Stimulated activated CD4-positive, alpha-beta T cell treated with anti-CD3 and anti-CD28 coated beads, Interleukin-12 subunit alpha, Interleukin-12 subunit beta, amount 100 ng/mL, for 4 hours (primary cell): ENCODE measurements at places on chromosomes 6 and 20.

DNA sequence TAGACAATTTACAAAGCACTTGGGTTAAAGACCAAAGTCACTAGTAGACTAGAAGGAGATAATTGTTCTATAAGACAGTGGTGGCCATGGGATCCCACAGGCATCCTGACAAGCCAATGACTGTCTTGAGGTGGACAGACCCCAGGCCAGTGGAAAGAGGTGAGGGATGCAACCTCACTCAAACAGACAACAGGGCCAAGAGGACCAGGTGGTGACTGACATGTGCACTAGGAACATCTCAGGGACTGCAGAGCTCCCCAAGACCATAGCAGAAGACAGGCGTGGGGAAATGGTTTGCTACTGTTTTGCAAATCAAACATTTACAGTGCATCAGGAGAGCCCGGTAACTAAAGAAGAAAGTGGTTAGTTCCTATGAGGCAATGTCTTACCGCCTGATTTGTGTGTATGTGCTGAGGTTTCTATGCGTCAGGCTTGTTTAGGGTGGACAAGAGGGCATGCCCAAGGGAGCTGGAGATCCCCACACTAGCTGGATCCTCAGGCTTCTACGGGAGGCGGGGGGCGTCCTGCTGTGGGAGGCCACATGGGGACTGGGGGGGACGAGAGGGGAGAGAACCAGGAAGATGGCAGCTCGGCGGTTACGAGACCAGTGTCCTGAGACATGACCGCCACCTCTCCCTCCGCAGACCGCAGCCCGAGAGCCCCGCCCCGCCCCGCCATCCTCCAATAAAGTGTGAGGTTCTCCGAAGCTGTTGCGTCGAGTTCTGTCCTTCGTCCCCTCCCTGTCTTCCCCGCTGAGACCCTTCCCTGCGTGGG, 623 bp upstream of the MRPS26 start:
- DNase-seq, result peak; percentile 55

- DNase-seq, result no peak
Observed at GRCh38 chr6:14317387-14317970, 199.9 kb downstream of the CD83 start.

GRCh38 chr6:167045828-167046580, 46.8 kb downstream of the CEP43 start:
- no peak for DNase-seq

- DNase-seq, result no peak
Observed at GRCh38 chr6:150899231-150899630, 33.7 kb downstream of the MTHFD1L start.

DNA sequence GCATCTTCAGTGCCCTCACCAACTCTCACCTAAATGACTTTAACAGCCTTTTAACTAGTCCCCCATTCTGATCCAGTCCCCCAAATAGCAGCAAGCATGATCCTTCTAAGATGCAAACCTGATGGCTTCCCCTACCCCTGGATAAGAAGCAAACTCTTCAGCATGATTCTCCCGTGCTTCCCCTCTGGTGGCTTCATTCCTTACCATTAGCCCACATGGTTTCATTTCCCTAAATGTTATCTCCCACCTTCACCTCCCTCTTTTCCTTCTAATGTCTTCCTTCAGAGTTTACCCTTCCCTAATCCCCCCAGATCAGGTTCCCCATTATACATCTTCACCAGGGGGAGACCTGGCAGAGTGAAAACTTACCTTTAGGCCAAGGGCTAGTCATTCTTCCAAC, 4.0 kb upstream of the RAB5IF start:
- DNase-seq, result no peak

DNA sequence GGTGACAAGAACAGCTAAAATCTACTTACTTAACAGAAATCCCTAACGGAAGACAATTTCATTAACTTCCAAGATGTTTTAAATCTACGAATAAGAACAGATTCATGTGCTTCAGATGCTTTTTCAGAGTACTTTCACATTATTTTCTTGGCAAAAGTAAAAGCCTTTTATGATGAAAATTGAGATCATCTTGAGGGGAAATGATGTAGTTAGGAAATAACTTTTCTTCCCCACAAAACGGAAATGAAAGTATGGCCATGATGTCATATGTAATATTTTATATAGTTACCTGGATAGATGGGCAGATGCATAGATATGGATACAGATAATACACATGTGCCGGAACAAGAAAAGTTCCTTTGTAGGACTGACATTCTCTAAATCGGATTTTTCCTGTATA, 32.8 kb downstream of the SASH1 start:
- DNase-seq, result no peak

DNA sequence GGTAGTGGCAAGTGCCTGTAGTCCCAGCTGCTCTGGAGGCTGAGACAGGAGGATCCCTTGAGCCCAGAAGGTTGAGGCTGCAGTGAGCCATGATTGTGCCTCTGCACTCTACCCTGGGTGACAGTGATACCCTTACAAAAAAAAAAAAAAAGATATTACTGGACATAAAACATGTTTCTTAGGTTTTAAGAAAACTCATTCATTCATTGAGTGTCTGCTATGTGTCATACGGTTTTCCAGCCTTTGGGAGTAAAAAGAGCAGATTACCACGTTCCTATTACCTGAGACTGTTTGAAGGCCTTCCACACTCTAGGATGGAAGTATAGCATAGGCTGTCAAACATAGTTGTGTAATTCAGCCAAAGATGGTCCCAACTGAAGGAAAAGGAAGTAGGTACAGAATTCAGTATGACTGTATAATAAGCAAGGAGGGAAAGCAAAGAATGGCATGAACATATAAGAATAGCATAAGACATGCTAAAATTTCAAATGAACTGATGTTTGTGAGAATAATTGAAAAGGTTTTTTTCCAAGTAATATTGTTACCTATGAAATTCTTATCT, 22.0 kb downstream of the STXBP5 start:
- DNase-seq, result no peak

- no peak for DNase-seq
Observed at GRCh38 chr20:41405436-41405835, 38.8 kb upstream of the EMILIN3 start.

DNA sequence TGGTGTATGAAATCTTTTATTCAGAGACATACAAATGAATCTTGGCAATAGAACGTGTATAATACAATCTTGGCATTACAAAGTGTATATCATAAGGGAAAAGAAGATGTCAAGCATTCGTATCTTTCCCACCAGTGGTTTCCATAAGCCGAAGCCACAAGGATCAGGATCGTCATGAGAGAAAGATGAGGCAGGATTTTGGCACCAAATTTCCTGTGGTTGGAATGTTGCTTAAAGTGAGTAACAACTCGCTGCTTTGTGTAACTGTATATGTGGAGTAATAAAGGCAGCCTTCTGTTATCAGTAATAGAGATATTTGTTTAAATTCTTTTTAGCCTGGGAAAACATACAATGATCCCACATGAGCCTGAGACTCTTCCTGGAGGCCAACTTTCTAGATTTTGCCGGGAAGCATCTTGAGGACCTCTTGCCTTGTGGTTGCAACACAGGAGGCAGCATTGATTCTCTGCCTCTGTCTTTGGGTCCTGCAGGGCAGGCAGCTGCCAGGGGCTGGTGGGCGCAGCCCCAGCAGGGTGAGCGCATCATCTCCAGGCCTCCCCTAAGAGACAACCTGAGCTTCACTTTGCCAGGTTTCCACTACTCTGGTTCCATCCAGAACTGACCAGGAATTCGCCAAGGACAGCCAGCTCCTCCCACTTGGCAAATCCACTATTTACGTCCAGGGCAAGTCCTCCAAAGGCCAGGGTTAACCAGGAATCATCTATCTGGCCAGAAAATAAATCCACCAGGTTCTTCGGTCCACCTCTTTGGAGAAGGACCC, 230.9 kb upstream of the SULF2 start:
- no peak for DNase-seq

DNA sequence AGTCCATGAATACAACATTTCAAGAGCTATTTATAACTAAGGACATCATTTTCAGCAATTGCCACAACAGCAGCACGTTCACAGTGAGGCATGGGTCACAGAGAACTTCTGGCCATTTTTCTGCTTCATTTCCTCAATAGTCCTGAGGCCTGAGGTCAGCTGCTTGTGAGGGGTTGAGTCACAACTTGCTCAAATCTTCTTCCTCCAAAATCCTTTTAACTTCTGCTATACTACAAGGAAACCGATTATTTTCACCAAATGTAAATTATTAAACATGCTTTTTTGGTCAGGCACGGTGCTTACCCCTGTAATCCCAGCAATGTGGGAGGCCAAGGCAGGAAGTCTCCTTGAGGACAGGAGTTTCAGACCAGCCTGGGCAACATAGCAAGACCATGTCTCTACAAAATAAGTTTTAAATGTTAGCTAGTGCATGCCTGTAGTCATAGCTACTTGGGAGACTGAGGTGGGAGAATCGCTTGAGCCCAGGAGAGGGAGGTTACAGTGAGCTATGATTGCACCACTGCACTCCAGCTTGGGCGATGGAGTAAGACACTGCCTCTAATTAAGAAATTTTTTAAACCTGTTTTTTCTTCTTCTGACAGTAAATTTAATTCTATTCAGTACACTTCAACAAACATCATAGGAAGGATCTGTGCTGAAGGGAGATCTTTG, 11.1 kb upstream of the SLC16A10 start:
- DNase-seq, result no peak

DNA sequence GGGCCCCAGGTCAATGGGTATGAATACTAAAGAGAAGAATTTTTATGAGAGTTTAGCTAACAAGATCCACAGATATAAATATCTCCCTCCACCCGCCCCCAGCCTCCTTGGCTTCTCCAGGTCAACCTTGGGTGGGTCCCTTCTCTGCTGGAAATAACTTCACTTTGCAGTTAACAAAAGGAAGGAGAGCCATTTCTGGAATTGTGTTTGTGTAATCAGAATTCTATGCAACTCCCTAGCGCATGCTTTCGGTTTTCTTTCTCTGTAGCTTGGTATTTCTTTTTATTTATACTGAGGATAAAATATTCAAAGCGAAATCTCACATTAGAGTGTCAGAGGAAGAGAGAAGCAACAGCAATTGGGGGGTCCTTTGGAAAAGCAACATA, 27.1 kb downstream of the RIPOR2 start:
- no peak for DNase-seq

DNA sequence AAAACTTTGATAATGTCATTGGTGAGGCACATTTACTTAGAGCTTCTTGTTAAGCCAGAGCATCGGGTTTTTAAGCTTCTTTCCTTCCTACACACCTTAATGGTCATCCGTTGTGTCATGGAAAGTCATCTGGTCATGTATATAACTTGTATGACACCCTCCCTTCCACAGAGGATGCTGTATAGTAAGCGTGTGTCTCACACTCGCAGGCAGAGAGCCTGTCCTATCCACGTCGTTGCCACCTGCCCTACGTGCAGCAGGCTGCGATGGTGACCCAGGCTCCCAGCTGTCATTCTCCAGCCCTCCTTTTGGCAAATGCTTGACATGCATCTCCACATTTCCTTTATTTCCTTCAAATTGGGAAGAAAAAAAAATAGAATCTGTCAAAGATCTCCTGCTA, 85.6 kb downstream of the MYB start:
- DNase-seq, result no peak

DNA sequence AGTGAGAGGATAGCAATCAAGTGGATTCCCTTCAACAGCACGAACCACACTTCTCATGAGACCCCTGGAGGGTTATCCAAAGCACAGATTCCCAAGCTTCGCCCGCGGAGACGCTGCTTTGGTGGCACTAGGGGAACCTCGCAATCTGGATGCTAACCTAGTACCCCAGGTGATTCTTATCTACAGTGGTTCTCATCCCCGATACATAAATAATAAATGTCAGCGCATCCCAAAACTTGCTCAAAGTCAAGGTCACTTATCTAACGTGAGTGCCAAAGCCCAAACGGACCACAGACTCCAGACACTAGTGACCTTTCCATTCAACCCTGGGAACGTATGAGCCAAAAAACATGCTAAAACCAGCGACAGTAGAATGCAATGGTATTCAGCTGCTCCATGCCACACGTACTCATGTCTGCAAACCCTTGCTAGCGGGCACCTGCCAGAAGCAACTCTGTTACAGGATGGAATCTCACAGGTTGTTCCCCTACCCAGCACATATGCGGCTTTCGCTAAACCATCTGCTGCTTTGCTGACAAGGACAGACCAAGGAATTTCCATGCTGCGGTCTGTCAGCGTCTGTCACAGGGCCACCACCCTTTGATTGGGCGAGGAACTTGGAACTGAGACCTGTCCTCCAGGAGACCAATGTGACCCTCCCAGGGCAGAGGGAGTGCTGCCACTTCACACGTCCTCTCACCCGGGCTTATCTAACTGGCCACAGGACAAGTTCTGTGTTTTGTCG, 16.8 kb downstream of the MYLK4 start:
- no peak for DNase-seq
